ENCODE measurements at places on chromosomes 12 and 14.

DNA sequence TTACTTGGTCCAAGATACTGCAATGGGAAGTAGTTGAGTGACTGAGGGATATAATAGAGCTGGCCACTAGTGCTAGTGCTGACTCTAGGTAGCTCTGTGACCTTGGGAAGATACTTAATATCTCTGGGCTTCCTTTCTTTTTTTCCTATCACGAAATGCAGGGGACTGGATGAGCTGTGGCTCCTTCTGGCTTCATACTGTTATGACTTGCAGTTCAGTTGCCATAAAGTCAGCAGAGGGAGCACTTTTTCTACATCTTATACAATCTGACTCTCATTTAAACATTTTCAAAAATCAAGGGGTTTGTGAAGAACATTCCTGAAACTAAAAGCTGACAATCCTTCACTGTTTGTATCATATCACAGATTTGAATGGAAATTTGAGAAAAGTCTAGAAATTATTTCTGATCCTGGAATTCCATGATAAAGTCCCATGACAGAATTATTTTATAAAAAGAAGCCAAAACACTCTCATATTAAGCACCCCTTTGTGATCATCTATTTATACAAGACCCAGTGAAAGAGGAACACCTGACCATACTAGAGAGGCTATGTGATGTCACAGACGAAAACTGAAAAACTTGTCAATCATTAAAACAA, 5.3 kb downstream of the BHLHE41 start:
- no peak for DNase-seq

GRCh38 chr14:64123241-64123822, 170.8 kb downstream of the ESR2 start:
- DNase-seq: no peak

DNA sequence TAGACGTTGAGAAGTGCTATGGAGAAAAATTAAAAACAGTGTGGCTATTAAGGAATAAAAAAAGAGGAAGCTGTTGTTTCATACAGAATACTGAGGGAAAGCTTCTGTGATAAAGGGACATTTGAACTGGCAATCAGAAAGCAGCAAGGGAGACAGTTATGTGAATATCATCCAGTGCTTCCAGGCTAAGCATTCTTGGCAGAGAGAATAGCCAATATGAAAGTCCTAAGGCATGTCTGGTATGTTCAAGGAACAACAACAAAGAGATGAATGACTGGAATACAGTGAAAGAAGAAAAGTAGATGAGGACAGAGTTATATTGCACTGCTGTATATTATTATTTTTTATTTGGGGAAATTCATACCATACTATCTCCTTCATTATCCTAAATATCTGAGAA, 23.9 kb downstream of the SCAF11 start:
- no peak for DNase-seq

DNA sequence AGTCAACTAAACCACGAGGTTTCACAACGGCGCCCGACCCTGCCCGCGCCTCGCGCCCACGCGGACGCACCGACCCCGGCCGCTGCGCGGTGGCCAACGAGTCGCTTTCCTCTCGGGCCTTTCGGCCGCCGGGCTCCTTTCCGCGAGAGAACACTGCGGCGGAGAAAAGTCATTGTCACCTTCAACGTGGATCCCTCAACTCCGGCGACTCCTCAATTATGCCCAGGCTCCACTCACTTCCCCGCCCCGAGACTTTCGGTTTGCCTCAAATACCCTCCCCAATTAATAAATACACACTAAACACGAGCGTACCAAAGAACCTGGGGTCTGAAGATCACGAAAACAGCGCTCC, 450 bp downstream of the SINHCAF start:
- no peak for DNase-seq

All from CD4-positive, alpha-beta T cell treated with Interferon alpha-2 for 1 hour (primary cell).